Forelimb muscle (tissue), 1 donor: ENCODE measurements at places on chromosomes 3 and 15. TPM values are rescaled to one million over a fixed set of nuclear protein-coding genes. Genes with fewer than 3 reads are reported as not detected.

Gene SYNPR
- not detected for polyA plus RNA-seq

Gene TMCO5A
- polyA plus RNA-seq: not detected

- no peak for DNase-seq
Observed at GRCh38 chr3:14534516-14535191, 5.5 kb downstream of the GRIP2 start.

DNA sequence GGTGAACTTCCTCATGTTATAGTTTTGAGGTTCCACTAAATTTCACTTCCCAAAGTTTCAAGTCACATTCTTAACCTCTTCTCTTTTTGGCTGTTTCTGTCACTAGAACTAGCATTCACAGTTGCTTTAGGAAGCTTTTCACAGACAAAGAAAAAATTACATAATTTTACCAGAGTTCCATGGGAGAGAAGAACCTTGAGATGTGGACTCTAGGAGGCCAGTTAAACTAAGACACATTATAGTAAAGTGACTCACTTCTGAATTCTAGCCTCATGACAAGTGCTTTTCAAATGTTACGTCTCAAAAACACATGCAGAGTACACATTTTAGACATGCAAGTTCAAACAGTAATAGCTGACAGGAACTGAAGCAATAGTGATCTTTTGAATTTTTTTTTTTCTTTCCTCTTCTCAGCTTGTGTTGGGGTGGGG is 39.9 kb upstream of the LRTM1 start:
- DNase-seq: no peak

Gene SNX33
- polyA plus RNA-seq: 12.6 TPM

Gene PRTG
- polyA plus RNA-seq: 3.2 TPM

- no peak for DNase-seq
Observed at GRCh38 chr15:63244399-63244798, 33.0 kb upstream of the APH1B start.
